Stimulated activated CD8-positive, alpha-beta memory T cell treated with anti-CD3 and anti-CD28 coated beads, Interleukin-15, amount 100 ng/mL, for 24 hours (primary cell): ENCODE measurements at places on chromosomes 11 and 22.

DNA sequence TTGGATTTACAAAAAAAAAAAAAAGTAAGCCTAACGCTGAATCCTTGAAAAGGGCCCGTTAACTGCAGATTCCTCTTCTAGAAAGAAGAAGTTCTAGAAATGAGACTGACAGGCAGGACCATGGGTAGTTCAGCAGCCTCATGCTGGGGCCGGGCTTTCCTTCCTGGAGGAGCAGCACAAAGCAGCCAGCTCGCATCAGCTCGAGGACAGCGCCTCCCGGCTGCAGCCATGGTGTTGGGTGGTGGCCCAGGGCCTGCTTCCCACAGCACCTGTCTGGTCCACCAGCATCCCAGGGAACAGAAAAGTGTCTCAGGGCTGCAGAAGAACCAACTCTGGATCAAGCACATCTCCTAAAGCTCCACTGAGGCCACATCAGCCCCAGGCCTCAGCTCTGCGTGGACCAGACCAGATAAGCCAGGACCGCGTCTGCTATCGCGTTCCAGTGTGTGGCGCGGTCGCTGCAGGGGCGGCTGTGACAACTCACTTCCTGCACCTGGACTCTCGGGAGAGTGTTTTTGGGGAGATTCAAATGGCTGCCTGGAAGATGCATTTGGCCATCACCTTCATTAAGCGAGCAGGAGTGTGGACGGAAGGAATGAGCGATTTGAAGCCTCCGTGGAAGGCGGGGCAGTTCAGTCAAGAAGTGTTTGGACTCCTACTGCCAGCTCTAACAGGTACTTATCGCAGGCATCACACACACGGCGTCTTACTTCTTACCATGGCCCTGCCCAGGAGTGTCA is 53.5 kb downstream of the MYH9 start:
- no peak for DNase-seq

GRCh38 chr22:44731357-44731970 is 20.9 kb upstream of the ARHGAP8 start:
- DNase-seq, result no peak

DNA sequence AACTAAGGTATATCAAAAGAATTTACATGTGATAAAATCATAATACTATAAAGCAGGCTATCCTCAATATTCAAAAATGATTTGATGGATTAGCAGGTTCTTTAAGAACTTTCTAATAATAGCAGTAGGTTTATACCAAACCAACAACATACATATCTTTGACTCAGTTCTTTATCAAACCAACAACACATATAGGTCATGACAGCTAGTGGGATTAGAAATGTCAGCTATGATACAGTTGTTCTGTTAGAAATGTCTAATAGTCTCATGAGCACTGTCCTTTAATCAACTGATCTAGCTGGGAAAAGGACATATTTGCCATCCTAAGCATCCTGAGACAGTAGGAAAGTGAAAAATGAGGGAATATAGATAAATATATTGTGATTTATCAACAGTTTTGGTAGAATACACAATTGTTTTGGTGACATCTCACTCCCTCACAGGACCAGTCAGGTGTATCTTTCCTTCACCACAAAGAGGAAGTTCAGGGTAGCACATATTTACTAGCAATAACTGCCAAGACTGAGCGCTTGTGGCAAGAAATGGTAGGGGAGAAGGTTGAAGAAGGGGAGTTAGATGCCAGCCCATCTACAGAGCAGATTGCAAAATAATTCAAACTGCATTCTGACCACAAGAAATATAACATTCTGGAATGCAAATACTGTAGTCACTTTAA is 90.8 kb upstream of the APOA1 start:
- DNase-seq, result no peak

DNA sequence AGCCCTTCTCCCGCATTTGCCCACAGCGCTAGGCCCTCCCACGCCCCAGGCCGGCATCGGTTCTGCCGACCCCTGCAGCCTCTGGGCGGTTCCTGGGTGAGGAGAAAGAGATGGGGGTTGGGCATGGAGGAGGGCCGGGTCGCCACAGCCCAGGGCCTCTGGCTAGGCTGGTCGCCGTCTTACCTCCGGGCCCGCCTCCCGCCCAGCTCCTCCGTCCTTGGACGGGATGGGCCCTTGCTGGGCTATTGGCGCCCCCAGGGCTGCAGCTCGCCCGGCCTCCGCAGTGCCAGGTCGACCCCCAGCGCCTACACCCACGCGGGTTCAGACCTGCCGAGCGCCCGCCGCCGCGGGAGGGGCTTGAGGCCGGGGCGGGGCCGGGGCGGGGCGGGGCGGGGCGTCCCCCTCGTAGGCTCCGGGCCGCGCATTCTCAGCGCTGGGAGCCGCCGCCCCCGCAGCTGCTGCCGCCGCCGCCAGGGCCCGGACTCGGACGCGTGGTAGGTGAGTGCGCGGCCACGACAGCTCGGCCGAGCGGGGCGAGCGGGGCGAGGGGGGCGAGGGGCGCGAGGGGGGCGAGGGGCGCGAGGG is at the start of gene CD151:
Gene CD151, plus strand, starts transcription at position 424 of the 585 bp plus-strand sequence. CDS start 3,118 bp downstream, outside the sequence.
- DNase-seq, result no peak

- DNase-seq, result no peak
Measured at GRCh38 chr11:8267831-8268529, 4.3 kb upstream of the LMO1 start.

GRCh38 chr22:23536821-23537345 is 43.2 kb downstream of the IGLL1 start:
- DNase-seq, result no peak

DNA sequence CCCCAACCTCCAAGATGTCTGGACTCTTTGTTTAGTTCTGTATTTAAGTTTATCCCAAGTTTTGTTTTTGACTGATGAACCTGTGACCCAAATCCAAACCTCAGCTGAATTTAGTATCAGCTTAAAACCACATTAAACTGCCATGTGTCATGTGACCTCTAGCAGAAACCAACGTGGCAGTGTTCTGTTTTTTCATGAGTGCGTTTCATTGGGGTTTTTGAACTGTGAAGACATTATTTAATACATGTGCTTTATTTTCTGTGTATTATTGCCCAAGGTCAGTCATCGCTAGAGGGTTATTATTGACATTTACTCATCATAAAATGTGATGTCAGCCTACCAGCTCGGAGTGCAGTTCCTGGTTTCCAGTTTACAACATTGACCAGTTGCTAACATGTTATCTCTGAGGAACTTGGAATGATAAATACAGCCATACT is 1.8 kb downstream of the TLCD5 start:
- no peak for DNase-seq

DNA sequence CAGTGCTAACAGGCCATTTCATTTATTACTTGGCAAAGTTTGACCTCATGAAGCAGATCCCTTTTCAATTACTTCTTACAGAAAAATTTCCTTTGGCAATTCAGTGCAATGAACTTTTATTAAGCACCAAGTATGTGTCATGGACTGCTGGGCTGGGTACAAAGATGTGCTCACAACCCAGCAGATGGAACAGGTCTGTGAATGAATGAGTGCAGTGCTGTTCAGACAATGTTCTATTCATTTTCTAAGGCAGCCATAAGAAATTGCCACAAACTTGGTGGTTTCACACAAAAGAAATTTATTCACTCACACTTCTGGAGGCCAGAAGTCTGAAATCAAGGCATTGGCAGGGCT is 428.5 kb downstream of the SOX6 start:
- DNase-seq, result no peak
